ENCODE measurements at places on chromosomes 6 and 20.

DNA sequence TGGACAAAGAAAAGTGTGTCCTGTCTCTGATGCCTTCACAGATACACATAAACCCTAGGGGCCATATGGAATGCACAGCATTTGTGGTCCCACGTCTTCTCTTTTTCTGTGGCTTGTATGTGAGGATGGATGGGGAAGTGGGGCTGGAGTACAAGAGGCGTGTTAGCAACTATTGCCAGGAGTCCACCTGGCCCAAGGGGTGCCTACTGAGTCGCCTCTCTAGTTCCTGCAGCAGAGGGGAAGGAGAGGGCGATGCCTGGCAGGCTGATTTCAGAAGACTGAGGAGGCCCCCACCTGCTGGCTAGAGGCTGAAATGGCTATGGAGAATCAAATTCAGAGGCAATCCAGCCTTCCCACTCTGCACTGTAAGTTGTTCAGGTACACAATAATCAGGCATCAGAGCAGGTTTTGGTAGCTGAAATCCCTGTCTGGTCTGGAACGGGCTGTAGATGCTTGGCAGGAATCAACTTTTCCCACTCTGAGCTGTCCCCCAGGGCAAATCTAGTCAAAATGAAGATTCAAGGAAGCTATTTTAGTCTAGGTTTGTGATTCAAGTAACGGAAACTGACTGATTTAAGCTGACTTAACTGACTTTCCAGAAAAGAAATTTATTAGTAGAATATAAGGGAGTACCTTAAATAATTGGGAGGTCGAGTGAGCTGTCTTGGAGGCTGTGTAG lies 14.9 kb upstream of the PPARD start:
- DNase-seq: no peak

GRCh38 chr6:30219244-30219643 lies 6.0 kb upstream of the TRIM26 start:
- DNase-seq: peak; percentile 37

- DNase-seq: no peak
These were observed 65.8 kb downstream of the SAMD3 start for GRCh38 chr6:130156908-130157307.

DNA sequence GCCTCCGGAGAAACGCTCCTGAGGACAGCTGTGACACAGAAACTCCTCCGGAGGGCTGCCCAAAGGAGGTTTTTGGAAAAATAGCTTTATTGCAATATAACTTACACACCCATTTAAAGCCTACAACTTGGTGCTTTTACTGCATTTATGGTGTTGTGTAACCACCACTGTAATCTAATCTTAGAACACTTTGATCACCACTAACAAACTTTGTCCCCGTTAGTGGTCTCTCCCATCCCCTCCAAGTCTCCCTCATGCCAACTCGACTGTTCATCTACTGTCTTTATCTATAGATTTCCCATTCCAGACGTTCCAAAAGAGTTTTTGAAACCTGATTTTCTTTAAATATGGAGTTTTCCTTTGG lies 62.8 kb downstream of the SYNJ2 start:
- no peak for DNase-seq

DNA sequence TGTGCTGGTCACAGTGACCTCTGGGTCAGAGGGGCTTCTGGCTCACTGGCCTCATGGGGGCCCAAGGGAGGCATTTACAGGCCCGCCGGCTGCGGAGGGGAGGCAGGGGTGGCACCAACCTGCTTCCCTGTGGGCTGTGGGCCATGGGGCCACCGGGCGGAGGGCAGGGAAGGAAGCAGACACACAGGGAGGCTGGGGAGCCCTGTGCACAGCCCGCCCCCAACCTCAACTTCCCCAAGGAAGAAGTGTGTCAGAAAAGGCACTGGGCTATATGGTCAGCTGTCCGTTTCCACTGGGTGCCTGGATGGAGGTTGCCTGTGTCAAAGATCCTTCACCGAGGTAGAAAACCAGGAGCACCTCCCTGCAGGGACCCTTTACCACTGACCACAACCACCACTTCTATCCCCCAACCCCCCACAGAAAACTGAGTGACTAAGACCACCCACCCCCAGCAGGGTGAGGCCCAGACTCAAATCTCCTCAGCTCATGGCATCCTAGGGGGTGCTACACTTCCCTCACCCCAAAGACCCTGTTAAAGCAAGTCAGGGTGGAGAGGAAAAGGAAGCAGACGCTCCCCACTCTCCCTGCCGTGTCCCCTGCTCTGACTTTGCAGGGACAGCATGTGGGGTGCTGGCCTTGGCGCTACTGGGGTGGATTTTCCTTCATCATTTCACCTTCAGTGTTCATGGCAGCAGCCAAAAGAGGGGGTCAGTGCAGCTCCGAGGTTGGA lies 5.6 kb downstream of the CST3 start:
- DNase-seq: peak; percentile 62

DNA sequence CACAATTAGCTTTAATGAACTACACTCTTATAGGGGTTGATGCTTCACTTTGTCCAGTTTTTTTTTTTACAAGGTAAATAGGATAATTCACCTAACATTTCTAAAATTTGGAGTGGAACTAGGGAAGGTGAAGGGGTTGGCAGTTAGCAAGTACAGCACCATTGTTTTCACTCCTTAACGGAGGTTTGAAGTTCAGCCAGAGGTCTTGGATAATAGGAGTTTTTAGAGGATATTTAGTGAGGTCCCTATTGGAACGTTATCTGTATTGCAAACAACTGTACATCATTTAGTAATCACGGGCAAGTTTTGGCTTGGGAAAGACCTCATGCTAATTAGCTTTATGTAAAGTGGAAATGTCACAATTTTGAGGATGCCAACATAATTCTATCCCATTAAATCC lies 52.3 kb upstream of the TBX18 start:
- DNase-seq: no peak

DNA sequence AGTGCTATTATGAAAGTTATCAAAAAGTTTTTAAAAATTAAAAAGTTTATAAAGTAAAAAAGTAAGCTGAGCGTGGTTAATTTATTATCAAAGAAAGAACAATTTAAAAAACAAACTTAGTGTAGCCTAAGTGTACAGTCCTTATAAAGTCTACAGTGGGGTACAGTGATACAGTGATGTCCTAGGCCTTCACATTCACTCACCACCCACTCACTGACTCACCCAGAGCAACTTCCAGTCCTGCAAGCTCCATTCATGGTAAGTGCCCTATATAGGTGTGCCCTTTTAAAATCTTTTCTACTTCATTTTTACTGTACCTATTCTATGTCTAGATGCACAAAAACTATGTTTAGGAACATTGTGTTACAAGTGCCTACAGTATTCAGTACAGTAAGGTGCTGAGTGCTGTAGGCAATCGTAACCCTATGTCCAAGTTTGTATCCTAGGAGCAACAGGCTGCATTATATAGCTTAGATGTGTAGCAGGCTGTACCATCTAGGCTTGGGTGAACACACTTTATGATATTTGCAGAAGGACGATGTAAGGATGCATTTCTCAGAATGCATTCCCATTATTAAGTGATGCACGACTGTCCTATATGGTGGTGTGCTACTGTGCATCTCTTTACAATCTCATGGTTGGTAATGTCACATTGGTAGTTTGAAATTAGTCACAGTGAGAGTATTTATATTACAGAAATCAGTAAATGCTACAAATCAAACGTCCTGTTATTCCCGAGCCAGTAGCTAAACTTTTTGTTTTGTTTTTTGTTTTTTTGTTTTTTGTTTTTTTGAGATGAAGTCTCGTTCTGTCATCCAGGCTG lies 158.3 kb downstream of the GMPR start:
- no peak for DNase-seq

DNA sequence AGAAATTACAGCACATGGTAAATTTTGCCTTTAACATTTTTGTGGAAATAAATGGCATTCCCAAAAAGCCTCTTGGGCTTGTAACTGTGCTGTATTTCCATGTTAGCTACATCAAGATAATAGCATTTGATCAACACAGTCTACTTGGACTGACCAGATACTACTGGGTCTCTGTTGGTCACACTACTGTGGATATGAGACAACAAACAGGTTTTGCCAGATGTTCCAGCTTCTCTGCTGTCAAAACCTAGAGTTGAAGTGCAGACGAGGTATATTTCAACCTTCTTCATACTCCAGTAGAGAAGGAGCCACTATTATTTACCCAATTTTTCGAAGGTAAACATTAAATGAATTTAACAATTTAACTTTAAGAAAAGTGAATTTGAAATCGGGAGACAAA lies 284.7 kb upstream of the CITED2 start:
- no peak for DNase-seq

- no peak for DNase-seq
These were observed 117.9 kb upstream of the AKAP12 start for GRCh38 chr6:151121900-151122299.
